Nucleus accumbens (tissue), 56 donors: ENCODE measurements at places on chromosomes 2 and 18.

GRCh38 chr2:177547122-177547521 is 154.5 kb downstream of the AGPS start:
- DNase-seq: no peak

- DNase-seq: no peak
These were observed 72.0 kb downstream of the DOCK10 start for GRCh38 chr2:224970311-224970710.

DNA sequence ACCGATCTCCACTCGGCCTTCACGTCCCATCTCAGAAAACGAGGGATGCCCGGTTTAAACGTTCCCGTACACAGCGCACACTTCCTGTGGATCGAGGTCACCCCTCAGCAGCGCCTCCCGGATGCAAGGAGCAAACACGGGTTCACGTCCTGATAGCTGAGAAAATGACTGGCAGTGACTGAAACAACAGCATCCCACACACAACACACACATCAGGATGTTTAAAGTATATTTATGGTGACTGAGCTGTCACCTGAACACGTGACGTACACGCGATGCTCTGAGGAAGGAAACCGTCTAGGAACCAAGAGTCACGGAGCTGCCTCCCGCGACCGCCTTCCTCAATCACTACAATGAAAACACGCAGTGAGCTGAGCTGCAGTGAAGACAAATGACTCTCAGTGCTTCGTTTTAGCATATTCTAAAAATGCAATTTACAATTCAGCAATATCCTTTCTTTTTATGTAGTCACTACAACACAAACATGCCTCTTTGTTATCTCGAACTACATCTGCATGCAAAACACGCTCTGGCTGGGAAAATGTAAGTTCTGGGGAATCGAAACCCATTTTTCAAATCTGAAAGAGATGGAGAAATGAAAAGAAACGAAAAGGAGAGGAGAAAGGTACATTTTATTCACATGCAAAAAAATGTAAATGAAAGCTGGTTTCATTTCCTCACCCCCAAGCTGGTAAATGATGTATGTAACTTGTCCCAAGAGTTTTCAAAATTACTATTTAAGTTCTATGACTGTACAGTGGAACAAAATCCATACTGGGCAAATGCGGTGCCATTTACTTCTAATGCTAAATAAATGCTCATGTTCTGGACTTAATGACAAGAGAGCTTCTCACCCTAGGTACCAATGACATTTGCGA is 19.8 kb downstream of the HDAC4 start:
- DNase-seq: no peak

DNA sequence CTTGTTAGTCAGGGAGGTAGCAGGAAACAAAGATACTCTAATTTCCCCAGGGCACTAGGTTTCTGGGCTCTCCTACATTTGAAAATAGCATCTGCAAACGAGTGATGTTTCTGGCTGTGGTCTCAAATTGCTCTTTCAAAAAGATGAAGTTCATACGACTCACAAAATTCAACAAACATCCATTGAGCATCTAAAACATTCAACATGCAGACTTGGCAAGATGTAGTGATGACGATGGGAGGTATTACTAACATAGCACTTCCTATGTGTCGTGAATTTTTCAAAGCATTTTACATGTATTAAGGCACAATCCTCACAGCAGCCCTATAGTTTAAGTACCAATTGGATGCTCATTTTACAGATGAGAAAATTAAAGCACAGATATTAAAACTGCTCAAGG is 5.2 kb downstream of the CCBE1 start:
- DNase-seq: no peak

- no peak for DNase-seq
These were observed 23.3 kb upstream of the NFATC1 start for GRCh38 chr18:79372461-79372860.

- DNase-seq: no peak
These were observed 49.1 kb upstream of the ZNF638 start for GRCh38 chr2:71282493-71282892.

GRCh38 chr2:85259879-85260278 is 67.9 kb downstream of the TGOLN2 start:
- DNase-seq: no peak

DNA sequence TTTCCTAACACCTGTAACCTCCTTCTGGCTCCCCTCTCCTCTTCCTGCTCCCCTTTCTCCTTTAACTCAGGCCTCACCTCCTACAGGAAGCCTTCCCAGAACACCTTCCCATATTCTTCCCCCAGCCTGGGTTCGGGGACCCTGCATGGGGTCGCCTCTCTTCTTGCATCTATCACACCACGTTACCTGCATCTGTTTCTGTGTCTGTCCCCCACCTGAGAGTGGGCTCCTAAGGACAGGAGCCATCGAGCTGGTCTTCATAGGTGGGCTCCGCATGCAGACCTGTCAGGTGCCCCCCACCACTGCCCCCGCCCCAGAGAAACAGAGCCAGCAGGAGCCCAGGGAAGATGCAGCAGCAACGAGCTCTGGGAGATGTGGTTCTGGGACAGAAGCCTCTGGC is 123.2 kb upstream of the GLI2 start:
- DNase-seq: no peak
